Liver (tissue), 10 donors: ENCODE measurements at places on chromosomes 3 and 15.

DNA sequence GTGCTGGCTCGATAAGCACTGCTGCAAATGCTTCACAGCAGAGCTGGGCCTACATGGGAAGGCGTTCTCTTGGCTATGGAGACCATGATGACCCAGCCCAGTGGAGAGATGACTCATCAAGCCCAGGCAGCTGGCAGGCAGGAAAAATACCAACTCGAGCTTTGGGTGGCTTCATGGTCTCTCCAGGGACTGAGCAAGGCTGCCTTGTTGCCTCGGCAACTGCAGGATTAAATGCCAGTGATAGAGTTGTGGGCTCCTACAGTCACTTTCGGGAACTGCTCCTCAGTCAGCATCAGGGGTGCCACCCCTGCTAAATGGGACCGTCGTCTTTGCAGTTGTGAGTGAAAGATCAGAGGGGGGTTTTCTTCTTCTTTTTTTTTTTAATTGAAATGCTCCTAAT is 54.6 kb upstream of the MYZAP start:
- DNase-seq, result no peak

GRCh38 chr3:102699104-102699818 is 264.4 kb downstream of the ZPLD1 start:
- no peak for DNase-seq

DNA sequence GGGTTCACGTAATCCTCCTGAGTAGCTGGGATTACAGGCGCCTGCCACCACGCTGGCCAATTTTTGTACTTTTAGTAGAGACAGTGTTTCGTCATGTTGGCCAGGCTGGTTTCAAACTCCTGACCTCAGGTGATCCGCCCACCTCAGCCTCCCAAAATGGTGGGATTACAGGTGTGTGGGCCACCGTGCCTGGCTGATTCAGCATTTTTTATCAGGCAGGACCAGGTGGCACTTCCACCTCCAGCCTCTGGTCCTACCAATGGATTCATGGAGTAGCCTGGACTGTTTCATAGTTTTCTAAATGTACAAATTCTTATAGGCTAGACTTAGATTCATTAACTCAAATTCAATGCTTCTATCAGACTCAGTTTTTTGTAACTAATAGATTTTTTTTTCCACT is 9.4 kb downstream of the VHL start:
- DNase-seq, result no peak

DNA sequence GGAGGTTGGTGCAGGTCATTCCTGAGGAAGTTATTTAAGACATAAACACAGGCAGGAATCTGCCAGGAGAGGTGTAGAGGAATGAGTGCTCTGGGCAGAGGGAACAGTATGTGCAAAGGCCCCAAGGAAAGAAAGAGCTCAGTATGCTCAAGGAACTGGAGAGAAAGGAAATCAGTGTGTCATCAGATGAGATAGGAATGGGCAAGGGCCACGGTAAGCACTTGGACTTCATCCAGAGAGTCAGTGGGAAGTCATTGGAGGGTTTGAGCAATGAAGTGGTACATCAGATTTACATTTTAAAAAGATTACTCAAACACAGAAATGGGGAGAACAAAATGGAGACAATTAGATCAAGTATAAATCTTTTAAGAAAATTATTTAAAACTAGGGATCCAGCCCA is 272.2 kb downstream of the ADAMTSL3 start:
- DNase-seq, result no peak

DNA sequence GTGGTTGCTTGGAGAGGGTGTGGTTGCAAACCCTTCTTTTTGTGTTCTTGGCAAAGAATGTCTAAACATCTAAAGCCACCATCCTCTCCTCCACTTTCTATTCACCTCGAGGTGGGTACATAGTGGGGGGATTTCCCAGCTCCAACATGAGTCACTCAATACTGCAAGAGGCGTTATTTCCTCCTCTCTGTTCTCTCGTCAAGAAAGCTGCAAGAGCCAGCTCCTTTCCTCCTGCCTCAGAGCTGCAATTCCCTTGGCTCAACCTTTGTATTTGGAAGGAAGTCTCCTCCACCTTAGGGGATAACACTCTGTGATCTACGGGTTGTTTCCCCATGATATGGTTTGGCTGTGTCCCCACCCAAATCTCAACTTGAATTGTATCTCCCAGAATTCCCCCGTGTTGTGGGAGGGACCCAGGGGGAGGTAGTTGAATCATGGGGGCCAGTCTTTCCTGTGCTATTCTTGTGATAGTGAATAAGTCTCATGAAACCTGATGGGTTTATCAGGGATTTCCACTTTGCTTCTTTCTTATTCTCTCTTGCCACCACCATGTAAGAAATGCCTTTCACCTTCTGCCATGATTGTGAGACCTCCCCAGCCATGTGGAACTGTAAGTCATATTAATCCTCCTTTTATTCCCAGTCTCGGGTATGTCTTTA is 138.4 kb downstream of the PLCL2 start:
- DNase-seq, result no peak

DNA sequence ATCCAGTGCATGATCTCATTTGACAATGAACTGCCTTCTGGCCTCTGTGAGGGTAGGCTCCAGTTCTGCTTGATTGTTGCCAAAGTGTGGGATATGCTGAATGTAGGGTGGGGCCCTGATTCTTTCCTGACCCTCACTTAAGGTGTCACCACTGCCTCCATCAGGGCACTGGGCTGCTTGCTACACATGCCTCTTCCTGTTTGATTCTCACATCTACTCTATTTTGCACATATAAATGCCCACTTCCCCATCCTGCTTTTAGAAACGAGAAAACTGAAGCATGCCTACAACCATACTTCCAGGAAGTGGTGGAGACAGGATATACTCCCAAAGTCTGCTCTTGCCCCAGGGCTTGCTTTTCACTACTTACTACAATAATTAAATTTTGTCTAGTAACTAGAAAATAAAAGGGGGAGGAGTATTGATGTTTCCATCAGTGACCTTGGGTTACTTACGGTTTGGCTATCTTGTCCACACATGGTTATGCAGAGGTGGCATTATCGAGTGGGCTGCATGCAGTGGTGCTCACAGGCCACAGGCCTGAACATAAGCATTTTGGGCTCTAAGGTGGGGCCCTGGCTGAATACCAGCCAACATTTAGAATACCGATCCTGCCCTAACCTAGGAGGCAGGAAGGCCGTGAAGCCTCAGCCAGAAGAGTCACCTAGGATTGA is 6.7 kb downstream of the ZDHHC3 start:
- no peak for DNase-seq
